ENCODE measurements at places on chromosomes 1 and 21. TPM values are rescaled to one million over a fixed set of nuclear protein-coding genes. Genes with fewer than 3 reads are reported as not detected.

Gene PERM1
- total RNA-seq = 0.12 TPM

Gene TMEM79
- total RNA-seq = 1.4 TPM

Gene STPG1
- total RNA-seq = 2.3 TPM

Gene SH2D1B
- not detected for total RNA-seq

Gene FCER1G
- total RNA-seq = 0.23 TPM

Gene PGLYRP4
- total RNA-seq = not detected

Gene LRRC3
- total RNA-seq = 0.12 TPM

Gene NTRK1
- 0.08 TPM for total RNA-seq

Gene RGL1
- 25.3 TPM for total RNA-seq

Gene GADD45A
- 62.1 TPM for total RNA-seq

Gene WDR64
- not detected for total RNA-seq

Gene HLX
- total RNA-seq = 3.3 TPM

Gene RXFP4
- not detected for total RNA-seq
